Right atrium auricular region (tissue), 2 donors: ENCODE measurements at places on chromosomes 7 and 10. TPM values are rescaled to one million over a fixed set of nuclear protein-coding genes. Genes with fewer than 3 reads are reported as not detected.

GRCh38 chr7:22660293-22660692 lies 66.7 kb upstream of the IL6 start:
- no peak for DNase-seq
- H3K4me1 ChIP-seq: no peaks in the 10 kb centered on the region
- H3K36me3 ChIP-seq: no peaks in the 10 kb centered on the region
- H3K4me3 ChIP-seq: no peak overlapping the region
- no peak overlapping the region for H3K27ac ChIP-seq

GRCh38 chr10:4678023-4678950 lies 147.7 kb upstream of the AKR1E2 start:
- H3K36me3 ChIP-seq: no peaks in the 10 kb centered on the region
- H3K4me3 ChIP-seq: no peak overlapping the region
- no peaks in the 10 kb centered on the region for H3K4me1 ChIP-seq
- peak overlapping the region; percentile 65 for H3K27ac ChIP-seq

DNA sequence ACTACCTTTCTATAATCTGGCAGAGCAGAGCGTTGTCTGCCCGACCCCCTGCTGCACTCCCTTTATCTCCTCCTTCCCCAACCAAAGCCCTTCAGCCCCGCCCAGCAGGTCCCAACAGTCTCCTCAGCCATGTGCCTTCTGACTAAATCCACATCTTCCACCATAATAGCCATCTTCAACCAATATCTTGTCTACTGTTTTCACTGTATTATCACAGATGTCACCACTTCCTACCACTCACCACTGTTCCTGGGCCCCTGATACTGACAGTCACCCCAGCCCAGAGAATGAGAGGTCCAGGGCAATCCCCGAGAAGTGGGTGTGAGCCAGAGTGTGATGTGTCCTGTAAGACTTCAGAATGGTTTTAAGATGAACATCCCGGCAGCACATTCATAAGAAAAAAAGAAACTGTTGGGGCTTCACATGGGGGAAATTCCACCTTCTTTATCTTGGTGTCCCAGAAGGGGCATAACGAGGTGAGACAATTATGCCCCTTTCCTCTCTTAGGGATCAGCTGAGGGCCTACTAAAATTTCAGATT lies 25.3 kb downstream of the CCDC6 start:
- H3K36me3 ChIP-seq: no peaks in the 10 kb centered on the region
- no peak for DNase-seq
- H3K27me3 ChIP-seq: no peaks in the 10 kb centered on the region

DNA sequence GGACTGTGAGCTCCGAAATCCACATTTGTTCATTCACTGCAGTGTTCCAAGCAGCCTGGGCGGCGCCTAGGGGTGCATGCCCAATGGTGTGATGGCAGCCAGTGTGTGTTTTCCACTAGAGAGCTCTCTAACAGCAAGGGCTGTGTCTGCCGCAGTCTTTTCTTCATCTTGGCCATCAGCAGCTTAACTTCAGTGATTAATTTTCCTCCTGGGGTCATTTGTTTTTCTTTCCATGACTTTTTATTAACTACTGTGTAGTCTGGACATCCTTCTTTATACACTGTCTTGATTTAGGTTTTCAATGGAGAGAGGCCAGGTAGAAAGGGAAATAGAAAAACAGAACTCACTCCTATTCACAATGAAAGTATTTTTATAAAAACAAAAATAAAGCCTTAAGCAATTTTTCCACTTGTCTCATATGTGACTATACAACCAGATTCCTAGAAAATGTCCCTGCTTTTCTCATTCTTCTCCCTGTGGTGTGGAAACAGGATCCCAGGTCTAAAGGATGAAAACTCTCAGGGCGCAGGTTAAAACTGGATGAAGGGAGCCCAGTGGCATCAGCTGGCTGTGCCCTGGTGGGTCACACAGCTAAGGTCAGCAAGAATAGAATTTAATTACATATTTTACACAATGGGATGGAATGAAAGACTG lies 176.8 kb downstream of the PKD1L1 start:
- H3K27ac ChIP-seq: no peak overlapping the region
- no peaks in the 10 kb centered on the region for H3K36me3 ChIP-seq
- no peaks in the 10 kb centered on the region for H3K27me3 ChIP-seq
- DNase-seq: no peak

DNA sequence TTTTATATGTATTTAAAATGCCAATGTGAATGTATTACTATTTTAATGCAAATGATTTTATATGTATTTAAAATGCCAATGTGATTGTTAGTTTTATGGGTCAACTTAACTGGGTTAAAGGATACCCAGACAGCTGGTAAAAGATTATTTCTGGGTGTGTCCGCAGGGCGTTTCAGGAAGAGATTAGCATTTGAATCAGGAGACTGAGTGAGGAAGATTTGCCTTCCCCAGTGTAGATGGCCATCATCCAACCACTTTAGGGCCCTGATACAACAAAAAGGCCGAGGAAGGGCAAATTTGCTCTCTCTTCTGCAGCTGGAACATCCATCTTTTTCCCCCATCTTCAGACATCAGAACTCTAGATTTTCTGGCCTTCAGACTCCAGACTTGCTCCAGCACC lies 116.2 kb downstream of the BAMBI start:
- no peaks in the 10 kb centered on the region for H3K27me3 ChIP-seq
- no peaks in the 10 kb centered on the region for H3K4me1 ChIP-seq
- no peak overlapping the region for H3K27ac ChIP-seq
- H3K36me3 ChIP-seq: no peaks in the 10 kb centered on the region

DNA sequence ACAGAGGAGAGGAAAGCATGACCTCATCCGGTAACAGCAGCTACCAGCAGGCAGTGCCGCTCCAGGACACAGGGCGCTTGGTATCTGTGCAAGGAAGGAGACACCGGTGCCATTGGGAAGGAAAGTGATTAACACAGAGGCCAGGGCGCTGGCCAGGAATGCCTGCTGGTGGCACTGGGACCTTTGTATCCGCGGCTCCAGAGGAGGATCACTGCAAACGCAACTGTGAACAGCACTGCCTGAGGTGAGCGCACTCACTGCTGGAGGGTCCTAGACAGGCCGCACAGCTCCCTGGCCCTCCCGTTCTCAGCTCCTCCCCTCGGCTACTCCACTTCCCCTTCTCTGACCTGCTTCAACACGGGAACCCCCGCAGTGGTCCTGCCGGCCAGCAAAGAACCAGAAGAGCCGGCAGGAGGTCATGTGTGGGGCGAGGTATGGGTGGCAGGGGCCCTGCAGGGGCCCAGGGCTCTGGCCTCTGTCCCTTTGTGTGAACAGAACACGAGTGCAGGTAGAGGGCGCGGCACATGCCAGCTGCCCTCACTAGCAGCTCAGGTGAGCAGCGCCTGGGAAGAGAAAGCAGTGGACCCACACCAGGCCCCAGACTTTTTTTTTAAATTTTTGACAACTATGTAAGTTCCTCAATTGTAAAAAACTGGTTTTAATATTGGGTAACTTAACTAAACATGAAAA lies 107.6 kb downstream of the VIPR2 start:
- peaks cover 13% of the 10 kb centered on the region for H3K36me3 ChIP-seq
- no peak overlapping the region for H3K27ac ChIP-seq
- peaks cover 2% of the 10 kb centered on the region for H3K4me1 ChIP-seq
- no peak overlapping the region for H3K4me3 ChIP-seq

Gene UTF1
- total RNA-seq: not detected
